B cell (primary cell): ENCODE measurements at places on chromosomes 13 and 19. TPM values are rescaled to one million over a fixed set of nuclear protein-coding genes. Genes with fewer than 3 reads are reported as not detected.
A peak's percentile ranks its signal among the peaks of the same experiment; 100 is the strongest.

Gene PLPPR3
- polyA plus RNA-seq = not detected in 2 replicates

GRCh38 chr19:13843104-13843921 is 33.6 kb upstream of the NANOS3 start:
- DNase-seq = peak; percentile 38

DNA sequence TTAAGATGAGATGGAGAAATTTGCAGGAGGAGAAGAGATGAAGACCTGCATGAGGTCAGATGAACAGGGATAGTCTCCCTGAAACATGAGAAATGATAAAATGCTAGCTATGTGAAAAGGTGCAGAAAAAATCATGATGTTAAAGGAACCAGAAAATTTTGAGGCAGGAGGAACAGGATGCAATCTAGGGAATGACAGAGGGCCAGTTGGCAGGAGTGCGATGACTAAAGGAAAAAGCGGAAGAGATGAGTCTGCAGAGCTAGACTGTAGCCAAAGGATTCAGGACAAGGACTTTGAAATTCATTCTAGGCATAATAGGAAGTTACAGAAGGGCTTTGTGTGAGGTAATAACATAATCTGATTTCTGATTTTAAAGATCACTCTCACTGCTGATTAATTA is 77.9 kb downstream of the TRPC4 start:
- no peak for DNase-seq

- no peak for DNase-seq
These were observed 63.7 kb upstream of the IPO5 start for GRCh38 chr13:97889803-97890202.

GRCh38 chr19:45403781-45404556 is 900 bp downstream of the PPP1R13L start:
- peak; percentile 74 for DNase-seq

- no peak for DNase-seq
These were observed 3.0 kb downstream of the LATS2 start for GRCh38 chr13:21058361-21058760.

Gene NOVA2
- polyA plus RNA-seq = not detected in 2 replicates

Gene HSH2D
- polyA plus RNA-seq = 299 and 323 TPM in 2 replicates

GRCh38 chr19:40192758-40193586 is 1.7 kb downstream of the MAP3K10 start:
- DNase-seq = peak; percentile 13

DNA sequence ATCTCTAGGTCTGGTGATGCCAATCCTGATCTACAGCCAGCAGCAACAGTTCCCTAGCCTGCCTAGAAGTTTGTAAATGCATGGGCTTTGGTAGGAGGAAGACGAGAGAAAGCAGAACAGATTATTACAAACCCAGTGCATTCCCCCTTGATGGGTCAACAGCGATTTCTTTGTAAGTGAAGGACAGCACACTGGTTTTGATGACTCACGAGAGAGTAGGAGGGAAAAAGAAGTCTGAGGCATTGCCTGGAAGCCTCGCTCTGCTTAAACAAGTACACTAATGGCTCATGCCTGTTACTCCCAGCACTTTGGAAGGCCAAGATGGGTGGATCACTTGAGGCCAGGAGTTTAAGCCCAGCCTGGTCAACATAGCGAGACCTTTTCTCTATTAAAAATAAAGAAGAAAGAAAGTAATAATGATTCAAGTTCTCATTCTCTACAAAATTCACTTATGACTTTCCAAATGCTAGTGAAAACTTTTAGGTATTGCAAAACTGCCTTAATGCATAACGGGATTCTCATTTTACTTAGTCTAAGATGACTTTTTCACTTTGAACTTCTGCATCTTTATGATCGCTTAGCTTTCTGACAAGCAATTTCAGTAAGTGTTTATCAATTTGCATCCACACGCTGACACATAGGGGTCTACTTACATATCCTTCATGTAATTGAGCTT is 47.7 kb upstream of the USPL1 start:
- DNase-seq = no peak

GRCh38 chr19:15976836-15977689 is 28.3 kb downstream of the OR10H4 start:
- no peak for DNase-seq

Gene LAMP1
- 48.6 and 52.1 TPM in 2 replicates for polyA plus RNA-seq

- DNase-seq = peak; percentile 72
These were observed 459.4 kb downstream of the FOXO1 start for GRCh38 chr13:40207001-40207478.

GRCh38 chr13:73274147-73274546 is 215.3 kb downstream of the KLF5 start:
- no peak for DNase-seq

DNA sequence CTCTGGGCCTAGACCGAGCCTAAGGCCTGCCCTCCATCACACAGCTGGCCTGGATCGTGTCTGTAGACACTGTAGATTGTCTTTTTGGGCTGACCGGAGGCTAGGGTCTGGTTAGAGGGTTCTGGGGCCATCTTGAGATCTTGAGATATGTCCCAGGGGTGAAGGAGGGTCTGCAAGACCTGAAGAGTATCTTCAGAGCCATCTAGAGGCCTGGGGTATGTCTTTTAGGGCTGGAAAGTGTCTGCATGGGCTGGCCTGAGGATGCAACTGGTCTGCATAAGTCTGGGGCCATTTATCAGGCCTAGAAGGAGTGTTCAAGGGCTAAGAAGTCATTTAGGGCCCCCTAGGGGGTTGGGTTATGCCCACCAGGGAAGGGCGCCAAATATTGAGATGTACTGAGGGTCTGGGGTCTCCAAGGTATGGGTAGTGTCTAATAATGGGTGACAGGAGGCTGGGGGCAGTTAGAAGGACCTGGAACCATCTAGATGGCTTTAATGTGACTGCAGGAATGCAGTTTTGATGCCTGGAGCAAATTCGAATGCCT is 555 bp downstream of the SCAF1 start:
- DNase-seq = no peak

GRCh38 chr13:43877766-43878165 is 1.8 kb downstream of the CCDC122 start:
- DNase-seq = no peak
